Left renal pelvis (tissue), 4 donors: ENCODE measurements at places on chromosomes 1 and 21.

GRCh38 chr1:5927506-5928370 is 64.5 kb downstream of the NPHP4 start:
- DNase-seq, result no peak

- no peak for DNase-seq
Observed at GRCh38 chr1:160619742-160620277, 27.0 kb downstream of the SLAMF1 start.

DNA sequence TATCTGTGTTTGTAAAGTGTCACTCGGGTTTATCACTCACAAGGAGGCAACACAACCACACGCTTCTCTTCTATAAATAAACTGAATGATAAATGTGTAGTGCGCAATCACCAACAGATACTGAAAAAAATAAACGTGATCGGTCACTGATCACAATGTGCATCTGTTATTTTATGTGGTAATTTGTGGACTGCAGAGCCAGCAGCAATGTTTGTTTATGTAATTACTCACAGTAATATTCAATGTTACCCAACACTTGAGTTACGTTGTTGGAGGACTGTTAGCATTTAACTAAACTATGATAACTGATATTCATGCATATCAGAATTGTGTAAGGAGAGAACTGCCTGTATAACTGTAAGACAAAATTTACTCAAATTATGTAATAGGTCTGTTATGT is 129.6 kb downstream of the USH2A start:
- no peak for DNase-seq

GRCh38 chr1:214017191-214017982 is 29.6 kb downstream of the PROX1 start:
- DNase-seq, result no peak

- no peak for DNase-seq
Observed at GRCh38 chr1:159756397-159756796, 24.4 kb upstream of the DUSP23 start.

- DNase-seq, result no peak
Observed at GRCh38 chr21:45496151-45496967, 45.9 kb downstream of the SLC19A1 start.

GRCh38 chr21:17045214-17045853 is 467.5 kb upstream of the CXADR start:
- no peak for DNase-seq

DNA sequence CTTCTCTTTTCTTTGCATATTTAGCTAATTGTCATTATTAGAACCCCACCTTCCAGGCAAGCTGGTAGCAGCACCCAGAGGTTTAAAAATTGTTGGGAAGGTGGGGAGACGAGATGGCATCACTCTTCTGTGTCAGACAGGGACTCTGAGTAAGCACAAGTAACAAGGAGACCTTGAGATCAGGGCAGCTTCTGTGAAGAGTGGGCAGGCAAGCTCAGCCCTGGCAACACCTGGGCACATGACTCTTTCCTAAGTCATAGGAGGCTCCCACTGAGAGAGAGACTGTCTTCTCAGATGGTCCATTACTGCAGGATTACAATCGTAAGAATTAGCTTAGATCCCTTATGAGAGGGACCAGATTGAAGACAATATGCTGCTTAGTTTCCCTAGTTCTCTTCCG is 183.5 kb downstream of the BRINP2 start:
- no peak for DNase-seq

DNA sequence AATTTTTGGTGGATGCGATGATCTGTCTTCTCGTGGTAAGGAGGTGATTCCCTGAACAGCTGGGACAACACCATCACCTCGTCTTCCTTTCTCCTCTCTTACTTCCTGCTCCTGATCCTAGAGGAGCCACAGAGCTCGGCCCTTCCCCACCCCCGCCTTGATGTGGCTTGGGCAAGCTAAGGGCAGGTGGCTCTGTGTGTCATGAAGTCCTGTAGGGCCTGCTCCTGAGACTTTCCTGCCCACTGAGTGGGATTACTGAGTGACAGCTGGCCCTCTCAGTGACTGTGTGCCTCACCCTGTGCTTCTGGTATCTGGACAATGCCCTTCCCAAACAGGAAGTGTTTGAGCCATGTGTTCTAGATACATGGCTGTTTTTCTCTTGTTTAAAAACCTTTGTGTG is 153.0 kb downstream of the KCNJ6 start:
- DNase-seq, result no peak

DNA sequence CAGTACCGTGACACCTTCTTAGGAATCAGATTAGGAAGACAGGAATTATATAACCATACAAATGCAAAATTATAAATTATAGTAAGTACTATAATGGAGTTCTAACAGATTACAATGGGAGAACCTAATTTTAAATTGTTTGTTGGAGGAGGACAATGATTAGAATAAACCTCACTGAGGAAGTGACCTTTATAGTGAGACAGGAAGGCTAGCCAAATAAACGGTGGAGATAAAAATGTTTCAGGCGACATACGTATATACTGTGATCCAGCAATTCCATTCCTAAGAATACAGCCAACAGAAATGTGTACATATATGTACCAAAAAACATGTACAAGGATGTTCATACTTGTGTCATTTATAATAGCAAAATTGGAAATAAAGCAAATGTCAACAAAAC is 15.2 kb downstream of the SYNJ1 start:
- no peak for DNase-seq

- no peak for DNase-seq
Observed at GRCh38 chr1:15023205-15023604, 130.3 kb upstream of the TMEM51 start.

GRCh38 chr1:153752571-153753195 is 22.5 kb upstream of the SLC27A3 start:
- DNase-seq, result no peak

- DNase-seq, result no peak
Observed at GRCh38 chr1:232493869-232494268, 136.1 kb downstream of the SIPA1L2 start.
